ENCODE measurements at places on chromosomes 7 and 10.

DNA sequence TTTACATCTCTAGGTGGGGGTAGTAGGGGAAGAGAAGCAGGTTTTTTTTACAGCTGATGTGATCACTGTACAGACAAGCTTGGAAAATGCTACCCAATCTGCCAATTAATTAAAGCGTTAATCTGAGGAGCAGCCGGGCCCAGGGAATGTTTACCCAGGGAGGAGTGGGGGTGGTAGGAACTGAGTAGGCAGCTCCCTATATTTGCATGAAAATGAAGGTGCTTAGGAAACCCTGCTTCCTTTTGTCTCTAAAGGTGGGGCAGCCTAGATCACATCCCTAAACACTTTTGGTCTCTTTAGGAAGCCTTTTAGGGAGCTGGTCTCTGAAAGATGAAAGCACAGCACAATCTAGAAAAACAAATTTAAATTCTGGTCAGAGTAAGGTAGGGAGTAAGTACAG is 53.0 kb upstream of the NFKB2 start:
- DNase-seq: no peak

DNA sequence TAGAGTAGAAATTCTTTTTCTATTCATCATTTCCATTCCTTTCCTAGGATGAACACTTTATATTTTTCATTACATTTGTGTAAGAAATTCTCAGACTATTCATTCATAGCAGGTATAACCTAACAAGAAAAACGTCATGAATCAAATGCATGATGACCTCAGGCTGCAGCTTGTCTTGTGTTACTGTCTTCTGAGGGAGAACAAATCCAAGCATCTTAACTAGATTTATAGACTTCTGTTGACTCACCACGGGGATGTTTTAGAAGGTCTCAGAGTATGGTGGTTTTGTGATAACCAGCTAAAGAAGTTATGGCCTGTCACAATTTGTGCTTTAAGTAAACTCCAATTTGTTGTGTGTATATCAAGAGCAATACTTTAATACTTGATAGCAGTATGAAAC is 102.7 kb downstream of the ANKRD7 start:
- DNase-seq: no peak

DNA sequence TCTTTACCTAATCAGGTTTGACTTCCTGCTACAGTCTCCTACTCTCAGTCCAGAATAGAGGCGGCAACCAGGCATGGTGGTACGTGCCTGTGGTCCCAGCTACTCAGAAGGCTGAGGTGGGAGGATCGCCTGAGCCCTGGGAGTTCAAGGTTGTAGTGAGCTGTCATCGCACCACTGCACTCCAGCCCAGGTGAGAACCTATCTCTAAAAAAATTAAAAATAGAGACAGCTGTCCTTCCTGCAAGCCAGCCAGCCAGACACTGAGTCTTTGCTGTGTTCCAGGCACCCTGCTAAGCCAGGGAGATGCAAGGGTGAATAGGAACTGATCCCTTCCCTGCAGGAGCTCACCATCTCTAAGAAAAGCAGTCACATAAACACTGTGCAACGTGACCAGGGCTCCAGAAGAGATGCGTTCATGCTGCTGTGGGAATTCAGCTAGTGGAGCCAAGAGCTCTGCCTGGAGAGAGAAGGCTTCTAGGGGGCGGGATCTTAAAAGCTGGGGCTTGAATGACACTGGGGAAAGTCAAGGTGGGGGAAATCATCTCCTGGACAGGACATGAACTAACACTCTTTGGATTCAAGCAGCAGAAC is 22.1 kb upstream of the SLIT1 start:
- no peak for DNase-seq

DNA sequence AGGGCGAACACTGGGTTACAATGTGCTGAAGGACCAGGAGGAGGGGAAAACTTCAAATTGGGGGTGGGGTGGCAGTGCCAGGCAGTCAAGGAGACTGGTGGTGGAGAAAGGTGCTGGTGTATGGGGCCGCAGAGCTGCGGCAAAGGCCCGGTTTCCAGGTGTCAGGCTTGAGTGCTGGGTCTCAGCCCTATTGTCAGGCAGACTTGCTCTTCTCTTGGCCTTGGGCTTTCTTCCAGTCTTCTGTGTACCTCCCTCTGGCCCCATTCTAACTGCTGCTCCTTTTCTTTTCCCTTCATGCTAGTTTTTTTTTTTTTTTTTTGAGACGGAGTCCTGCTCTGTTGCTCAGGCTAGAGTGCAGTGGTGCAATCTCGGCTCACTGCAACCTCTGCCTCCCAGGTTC is 51.0 kb downstream of the POLR3A start:
- no peak for DNase-seq

- DNase-seq: peak; percentile 44
Observed at GRCh38 chr7:131327626-131328376, at the start of gene MKLN1. MKLN1 (plus strand) TSS chr7:131327876; CDS start chr7:131327900, 24 bp downstream.

GRCh38 chr10:97119058-97119745 is 66.6 kb downstream of the SLIT1 start:
- no peak for DNase-seq

DNA sequence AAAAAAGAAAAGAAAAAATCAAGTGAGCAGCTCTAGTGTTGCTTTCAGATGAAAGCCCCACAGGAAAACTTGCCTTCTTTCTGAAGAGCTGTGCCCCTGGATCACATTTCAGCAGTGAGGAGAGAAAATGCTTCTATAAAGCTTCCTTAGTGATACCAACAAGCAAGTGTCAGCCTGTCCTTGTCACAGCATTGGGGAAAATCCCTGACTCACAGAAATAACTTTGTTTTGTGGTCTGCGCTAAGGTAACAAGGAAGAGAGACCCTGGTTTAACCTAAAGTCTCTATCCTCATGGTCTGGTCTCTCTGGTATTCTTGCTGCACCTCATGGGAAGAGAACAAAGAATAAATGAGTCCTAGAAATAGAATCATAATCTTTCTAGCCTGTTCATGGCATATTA is 885.2 kb upstream of the SORCS1 start:
- DNase-seq: no peak

- no peak for DNase-seq
Observed at GRCh38 chr7:14596421-14596820, 306.1 kb downstream of the DGKB start.

GRCh38 chr10:69955211-69955805 is 97.3 kb upstream of the MACROH2A2 start:
- DNase-seq: no peak

- DNase-seq: no peak
Observed at GRCh38 chr10:49184642-49185111, 3.5 kb downstream of the TMEM273 start.

- DNase-seq: no peak
Observed at GRCh38 chr7:51352174-51353100, 35.8 kb upstream of the COBL start.

GRCh38 chr7:24874791-24875190 is 105.2 kb downstream of the OSBPL3 start:
- DNase-seq: no peak

- no peak for DNase-seq
Observed at GRCh38 chr7:245574-246295, 44.2 kb upstream of the FOXL3 start.

DNA sequence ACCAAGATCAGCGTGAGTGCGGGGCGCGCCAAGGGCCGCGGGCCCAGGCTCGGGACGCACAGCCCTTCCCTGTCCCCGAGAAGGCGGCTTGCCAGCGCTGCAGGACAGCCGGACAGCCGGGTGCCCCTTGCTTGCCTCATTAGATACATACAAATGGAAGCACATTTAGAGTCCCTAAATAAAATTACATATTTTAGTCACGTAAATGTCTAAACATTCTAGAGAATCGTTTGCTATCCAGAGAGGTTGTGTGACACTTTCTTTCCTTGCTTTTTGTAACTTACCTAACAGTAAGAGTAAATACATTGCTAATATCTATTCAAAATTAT is 4.8 kb downstream of the VSTM2A start:
- DNase-seq: no peak

Data from AG09309 (cell line).